ENCODE measurements at places on chromosomes 3 and 15.
A peak's percentile ranks its signal among the peaks of the same experiment; 100 is the strongest.

DNA sequence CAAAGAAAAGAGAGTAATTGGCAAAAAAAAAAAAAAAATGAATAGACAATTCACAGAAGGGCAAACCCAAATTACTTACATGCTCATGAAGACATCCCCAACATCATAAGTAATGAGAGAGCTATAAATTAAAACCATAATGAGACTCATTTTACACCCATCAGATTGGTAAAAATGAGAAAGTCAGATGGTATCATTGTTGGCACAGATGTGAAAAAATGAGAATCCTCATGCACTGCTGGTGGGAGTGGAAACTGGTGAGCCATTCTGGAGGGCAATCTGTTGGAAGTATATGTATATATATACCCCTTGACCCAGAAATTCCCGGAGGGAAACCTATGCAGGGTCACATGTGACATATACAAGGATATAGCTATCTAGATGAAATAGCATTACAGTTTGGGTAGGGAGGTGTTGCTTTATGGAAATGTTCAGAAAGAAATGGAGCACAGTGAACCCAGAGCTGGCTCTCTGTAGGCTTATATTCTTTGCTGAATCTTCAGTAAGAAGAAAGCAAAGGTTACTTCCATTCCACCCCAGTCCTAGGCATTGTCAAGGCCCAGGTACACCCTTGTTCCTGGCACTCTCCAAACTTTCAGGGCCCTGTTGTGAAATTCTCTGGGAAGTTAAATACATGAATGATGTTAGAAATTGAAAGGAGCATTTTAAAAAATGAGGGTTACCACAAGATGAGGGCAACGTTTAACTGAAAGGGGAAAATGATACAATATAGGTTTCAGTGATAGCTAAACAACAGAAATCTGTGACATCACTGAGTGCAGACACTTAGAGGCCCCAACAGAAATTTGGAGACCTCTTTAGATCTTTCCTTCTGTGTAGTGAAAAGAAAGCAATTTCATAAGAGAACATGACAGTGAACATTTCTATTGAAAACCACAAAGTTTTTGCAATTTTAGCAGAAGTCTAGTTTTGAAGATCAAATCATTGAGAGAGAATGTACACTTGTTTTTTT lies 132.7 kb upstream of the TPRG1 start:
- DNase-seq = no peak

- DNase-seq = peak; percentile 31
These were observed 2.0 kb downstream of the LYSMD2 start for GRCh38 chr15:51735228-51736010.

DNA sequence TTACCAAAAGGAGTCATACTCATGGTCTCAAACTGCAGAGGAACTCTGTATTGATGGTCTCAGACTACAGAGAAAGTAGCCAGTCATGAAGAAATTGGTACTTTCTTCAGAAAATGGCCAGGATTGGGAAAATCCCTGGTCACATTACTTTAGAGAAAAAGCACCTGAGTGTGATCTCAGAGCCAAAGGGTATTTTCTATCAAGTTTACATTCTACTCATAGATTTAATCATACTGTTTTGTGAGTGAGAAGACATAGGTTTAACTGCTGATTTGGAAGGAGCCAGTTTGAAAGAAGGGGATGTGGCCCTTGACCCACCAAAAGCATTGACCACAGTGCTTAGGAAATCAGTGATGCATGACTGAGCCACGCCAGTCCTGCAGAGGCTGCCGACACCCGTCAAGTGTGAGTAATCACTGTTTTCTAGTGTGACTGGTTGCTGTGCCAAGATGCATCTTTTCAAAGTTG lies 203.6 kb downstream of the AKAP13 start:
- peak; percentile 65 for DNase-seq

DNA sequence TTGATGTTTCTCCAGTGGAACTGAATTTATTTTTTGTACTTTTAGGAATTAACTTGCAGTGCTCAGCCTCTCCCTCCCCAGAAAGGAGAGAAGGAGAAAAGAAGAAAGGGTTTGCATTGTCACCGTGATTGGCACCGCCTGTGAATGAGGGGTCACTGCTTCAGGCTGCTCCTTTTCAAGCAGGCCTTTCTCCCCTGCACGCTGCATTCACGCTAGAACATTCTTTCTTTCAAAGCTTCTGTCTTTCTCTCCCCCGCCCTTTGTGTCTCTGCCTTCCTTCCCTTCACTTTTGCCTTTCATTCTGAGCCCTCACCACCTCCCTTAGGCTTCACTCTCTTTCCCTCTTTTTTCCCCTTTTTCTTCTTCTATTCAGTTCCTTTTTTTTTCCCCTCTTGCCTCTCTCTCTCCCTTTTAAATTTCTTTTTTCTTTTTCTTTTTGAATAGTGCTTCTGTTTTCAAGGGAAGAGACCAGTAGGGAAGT lies 42.4 kb downstream of the ZNF710 start:
- DNase-seq = no peak

- DNase-seq = no peak
These were observed 292.4 kb upstream of the CBLB start for GRCh38 chr3:106161246-106161645.

DNA sequence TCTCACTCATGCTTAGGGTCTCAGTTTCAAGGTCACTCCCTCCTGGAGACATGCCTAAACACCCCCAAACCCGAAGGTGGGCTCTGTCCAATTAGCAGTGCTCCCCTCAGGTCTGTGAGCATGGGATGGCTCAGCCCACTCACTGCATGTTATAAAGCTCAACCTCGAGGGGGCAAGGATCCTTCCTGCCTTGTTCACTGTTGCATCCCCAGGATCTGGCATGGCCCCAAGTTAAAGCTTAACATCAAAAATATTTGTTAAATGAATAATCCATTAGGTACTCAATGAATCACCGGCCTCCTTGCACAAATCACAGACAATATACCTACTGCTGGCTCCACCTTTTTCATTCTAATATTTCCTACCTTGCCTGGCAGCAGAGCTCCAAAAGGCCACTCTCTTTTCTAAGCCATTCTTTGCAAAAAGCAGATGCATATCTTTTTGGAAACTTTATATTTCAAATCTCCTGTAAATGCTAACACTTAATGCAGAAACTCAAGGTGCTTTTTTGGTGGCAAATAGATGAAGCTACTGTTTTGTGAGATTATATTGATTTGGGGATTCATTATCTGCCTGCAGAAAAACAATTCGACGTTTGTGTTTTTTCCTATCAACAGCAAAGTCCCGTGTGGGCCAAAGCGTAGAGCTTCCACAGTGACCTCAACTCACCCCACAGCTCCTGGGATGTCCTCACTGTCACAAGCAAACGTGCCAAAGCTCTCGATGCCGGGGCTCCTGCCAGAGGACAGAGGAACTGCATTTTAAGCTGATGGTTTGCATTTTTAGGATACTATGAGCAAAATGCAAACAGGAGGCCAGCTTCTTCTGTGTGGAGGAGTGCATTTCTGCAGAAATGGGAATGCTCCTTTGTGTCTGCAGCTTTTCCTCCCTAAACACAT lies 35.4 kb downstream of the PCOLCE2 start:
- DNase-seq = no peak

DNA sequence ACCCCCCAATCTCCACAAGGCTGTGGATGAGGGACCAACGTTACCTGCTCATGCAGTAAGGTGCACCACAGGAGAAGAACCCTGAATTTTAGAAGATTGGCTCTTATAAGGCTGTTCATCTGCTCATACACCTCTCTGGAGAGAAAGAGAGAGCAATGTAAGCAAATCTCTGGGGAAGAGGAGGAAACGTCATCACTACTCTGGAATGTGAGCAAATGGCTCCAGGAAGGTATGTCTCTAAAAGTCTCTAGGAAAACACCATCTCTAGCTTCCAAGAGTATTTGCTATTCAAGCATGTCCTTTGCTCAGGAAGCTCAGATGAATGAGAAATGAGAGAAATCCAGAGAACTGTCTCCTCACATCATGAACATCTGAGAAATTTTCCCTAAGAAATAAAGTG lies 235.4 kb downstream of the TBL1XR1 start:
- DNase-seq = no peak

- no peak for DNase-seq
These were observed 14.3 kb downstream of the PARP14 start for GRCh38 chr3:122694966-122695365.

DNA sequence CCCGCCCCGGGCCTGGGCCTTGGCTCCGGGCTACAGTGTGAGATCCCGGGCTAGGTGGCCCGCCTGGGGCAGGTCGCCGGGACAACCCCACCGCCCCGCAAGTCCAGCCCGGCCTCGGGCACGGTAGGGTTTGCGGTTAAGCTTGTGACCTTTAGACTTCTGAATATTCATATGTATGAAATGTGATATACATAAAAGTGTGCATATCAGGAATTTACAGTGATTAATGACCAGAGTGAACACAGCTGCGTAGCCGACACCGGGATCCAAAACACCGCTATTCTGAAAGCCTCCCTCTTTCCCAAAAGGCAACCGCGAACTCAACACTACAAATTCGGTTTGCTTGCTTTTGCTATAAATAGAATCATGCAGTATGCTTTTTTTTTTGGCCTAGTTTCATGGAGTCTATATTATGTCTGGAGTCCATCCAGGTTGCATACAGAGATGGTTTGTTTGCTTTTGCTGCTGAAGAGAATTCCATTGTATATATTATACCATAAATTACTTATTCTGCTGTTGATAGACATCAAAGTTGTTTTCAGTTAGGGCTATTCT lies 636 bp upstream of the SNRPA1 start:
- no peak for DNase-seq

- DNase-seq = no peak
These were observed 454.1 kb upstream of the BCHE start for GRCh38 chr3:166291186-166291955.

- DNase-seq = no peak
These were observed 511.9 kb downstream of the ZIC1 start for GRCh38 chr3:147921051-147921450.

- DNase-seq = no peak
These were observed 117.1 kb downstream of the MINAR1 start for GRCh38 chr15:79549196-79549595.

GRCh38 chr3:183825456-183826161 lies at the start of gene MAP6D1:
Gene MAP6D1, minus strand, starts transcription at chr3:183825577. Its CDS starts 30 bp downstream, at chr3:183825547.
- DNase-seq = peak; percentile 55

- DNase-seq = no peak
These were observed 461.3 kb downstream of the MCTP2 start for GRCh38 chr15:94692710-94693109.

- DNase-seq = no peak
These were observed 36.9 kb upstream of the LRIG1 start for GRCh38 chr3:66537735-66538134.

DNA sequence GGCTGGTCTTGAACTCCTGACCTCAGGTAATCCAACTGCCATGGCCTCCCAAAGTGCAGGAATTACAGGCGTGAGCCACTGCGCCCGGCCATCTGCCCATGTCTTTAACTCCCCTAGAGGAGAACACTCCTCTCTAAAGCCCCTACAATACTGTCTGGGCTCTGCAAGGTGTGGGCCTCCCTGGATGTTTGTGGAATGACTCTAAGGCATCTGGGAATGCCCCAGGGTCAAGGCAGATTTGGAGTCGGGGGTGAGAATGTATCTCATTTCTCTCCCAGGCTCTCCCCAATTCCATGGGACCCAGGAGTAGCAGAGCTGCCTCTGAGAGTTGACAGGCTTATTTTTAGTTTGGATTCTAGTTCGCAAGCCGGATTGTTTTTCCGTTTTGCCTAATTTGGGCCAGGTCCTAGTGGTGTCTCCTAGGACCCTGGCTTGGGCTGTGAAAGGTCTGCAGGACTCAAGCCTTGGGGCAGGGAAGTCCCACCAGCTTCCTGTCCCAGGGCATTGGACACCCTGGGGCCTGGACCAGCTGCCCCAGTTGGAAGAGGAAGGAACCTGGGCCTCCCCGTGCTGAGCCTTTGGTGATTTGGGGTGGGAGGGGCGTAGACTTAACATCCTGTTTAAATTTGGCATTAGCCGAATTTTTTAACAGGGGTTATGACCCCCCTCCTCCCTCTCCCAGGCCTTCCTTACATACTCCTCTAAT lies 53.5 kb downstream of the MAGEF1 start:
- no peak for DNase-seq

DNA sequence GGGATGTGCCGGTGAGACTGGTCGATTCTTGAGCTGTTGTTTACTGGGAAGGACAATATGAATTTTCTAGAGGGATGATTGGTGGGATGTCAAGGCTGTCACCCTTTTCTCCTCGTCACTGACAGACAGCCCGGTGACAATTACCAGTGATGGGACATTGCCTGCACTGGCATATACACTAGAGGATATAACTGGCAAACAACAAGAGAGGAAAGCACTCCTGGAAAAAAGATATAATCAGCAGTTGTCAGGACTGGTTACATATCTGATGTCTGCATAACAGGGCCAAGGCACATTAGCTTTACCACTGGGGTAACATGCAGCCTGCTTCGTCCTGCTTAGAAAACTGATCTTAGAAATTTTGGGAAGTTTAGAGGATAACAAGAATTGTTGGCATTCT lies 131.1 kb downstream of the ROBO2 start:
- DNase-seq = no peak

GRCh38 chr3:4613366-4613765 lies 120.2 kb downstream of the ITPR1 start:
- no peak for DNase-seq

DNA sequence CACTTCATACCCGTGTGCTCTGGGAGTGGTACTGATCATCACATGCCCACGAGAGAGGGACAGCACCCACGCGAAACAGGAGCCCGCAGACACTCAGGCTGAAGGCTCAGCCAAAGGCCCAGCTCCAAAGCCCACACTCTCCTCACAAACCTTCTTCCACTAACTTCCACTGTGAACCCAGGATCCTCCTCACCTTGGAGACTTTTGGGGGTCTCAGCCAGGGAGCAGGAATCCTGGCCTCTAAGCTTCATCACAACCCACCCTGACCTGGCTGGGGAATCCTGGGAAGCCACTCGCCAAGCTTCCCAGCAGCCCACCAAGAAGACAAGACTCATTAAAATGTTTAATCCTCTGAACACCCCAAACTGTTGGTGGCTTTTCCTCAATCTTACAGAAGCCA lies 421.2 kb downstream of the OCA2 start:
- no peak for DNase-seq

GRCh38 chr3:152196782-152197181 lies 71.9 kb upstream of the MBNL1 start:
- DNase-seq = no peak

- no peak for DNase-seq
These were observed 46.9 kb downstream of the SATB1 start for GRCh38 chr3:18378218-18378617.

DNA sequence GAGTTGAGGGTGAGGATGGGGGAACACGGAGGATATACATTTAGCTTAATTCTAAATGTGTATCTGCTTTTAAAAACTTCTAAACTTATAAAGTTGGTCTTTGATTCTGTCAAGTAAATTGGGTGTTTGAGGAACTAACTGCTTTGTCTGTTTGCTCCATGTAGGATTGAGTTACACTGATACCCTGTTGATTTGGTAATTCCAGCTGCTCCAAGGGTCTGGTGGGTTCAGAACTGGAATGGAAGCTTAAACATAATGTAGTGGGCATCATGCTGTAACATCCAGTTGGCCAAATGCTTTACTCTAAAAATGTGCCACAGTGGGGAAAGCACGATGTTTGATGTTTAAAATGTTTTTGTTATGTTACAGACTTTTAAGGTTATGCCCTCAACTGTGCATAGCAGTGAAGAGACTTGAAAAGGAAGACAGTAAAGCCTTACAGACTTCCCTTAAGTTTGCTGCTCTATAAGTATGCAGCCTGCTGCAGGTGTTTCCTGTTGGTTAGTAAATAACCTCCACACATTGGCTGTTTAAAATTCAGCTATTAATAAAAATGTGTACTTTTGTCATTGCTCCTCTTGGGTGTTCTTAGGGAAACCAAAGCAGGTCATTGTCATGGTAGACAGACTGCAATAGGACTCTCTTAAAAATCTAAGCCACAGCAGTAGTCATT lies 5.9 kb upstream of the EDEM1 start:
- no peak for DNase-seq
